Kasumi-1 (cell line): ENCODE measurements at places on chromosomes 12 and 14.
A peak's percentile ranks its signal among the peaks of the same experiment; 100 is the strongest.

GRCh38 chr14:70655110-70655826, 13.6 kb downstream of the TTC9 start:
- DNase-seq = peak; percentile 92

DNA sequence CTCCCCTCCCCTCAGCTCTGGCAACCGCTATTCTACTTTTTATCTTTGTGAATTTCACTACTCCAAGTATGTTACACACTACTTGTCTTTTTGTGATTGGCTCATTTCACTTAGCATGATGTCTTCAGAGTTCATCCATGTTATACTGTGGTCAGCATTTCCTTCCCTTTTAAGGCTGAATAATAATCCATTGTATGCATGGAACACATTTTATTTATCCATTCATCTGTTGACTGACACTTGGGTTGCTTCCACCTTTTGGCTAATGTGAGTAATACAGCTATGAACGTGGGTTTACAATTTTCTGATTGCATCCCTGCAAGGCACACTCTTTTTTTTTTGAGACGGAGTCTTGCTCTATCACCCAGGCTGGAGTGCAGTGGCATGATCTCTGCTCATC, 53.0 kb upstream of the FUT8 start:
- no peak for DNase-seq

GRCh38 chr14:50978529-50978871, 34.2 kb upstream of the PYGL start:
- DNase-seq = no peak

DNA sequence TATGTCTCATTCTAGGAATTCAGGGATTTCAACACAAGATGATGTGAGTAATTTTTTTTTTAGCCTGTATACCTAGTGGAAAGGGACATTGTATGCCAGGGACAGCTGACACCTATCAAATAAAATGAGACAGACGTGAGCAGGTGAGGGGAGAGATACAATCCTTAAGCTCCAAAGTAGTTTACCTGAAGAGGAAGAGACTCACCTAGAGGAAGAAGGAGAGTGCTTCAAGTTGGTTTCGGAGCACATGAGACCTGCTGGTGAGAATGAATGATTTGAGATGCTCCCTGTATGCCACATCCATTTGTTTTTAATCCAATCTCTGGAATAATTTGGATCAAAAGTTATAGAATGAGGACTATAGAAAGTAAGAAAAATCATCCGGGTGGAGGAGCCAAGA, 915.4 kb upstream of the FBXO33 start:
- no peak for DNase-seq

GRCh38 chr12:48349471-48349870, 1.2 kb downstream of the ZNF641 start:
- no peak for DNase-seq

- no peak for DNase-seq
Observed at GRCh38 chr14:64201296-64201695, 92.9 kb downstream of the ESR2 start.

DNA sequence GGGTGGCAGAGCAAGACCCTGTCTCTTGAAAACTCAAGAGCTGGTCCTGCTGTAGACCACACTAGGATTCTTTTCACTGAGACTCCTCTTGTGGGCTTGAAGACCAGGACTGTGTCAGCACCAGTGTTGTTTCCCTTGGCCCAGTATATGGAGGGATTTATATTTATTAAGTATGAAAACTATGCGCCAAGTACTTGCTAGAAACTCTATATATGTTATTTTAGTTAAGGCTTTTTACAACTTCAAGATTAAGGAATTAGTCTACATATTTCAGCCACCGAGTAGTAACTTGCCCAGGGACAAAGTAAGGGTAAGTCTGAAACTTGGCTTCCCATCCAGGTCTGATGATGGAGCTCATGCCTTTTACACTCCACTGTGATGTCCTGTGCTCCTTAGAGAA, 488.4 kb downstream of the PCNX1 start:
- DNase-seq = no peak

GRCh38 chr12:13000616-13000924, 505 bp upstream of the HEBP1 start:
- DNase-seq = no peak
